Activated CD4-positive, alpha-beta T cell treated with anti-CD3 and anti-CD28 coated beads for 36 hours (primary cell): ENCODE measurements at places on chromosomes 3 and 15. TPM values are rescaled to one million over a fixed set of nuclear protein-coding genes. Genes with fewer than 3 reads are reported as not detected.

DNA sequence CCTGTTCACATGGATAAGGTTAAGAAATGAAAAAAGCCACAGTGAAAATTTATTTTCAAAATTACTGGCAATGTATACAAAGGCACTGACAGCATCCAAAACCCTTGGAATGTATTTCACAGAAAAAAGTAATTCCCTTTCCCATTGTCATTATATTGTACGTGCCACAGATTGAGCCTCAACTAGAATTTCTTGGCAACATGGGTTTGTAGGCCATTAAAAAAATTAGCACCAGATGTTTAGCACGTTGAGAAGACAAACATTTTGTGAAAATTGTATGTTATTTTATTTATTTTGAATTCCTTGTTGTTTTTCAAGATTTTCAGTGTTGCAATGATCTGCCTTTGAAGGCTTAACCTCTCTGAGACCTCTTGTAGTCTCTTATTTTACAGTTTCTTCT is 76.3 kb upstream of the EPHB3 start:
- H3K27ac ChIP-seq: no peak overlapping the region
- no peaks in the 10 kb centered on the region for H3K4me1 ChIP-seq
- no peak overlapping the region for H3K4me3 ChIP-seq

DNA sequence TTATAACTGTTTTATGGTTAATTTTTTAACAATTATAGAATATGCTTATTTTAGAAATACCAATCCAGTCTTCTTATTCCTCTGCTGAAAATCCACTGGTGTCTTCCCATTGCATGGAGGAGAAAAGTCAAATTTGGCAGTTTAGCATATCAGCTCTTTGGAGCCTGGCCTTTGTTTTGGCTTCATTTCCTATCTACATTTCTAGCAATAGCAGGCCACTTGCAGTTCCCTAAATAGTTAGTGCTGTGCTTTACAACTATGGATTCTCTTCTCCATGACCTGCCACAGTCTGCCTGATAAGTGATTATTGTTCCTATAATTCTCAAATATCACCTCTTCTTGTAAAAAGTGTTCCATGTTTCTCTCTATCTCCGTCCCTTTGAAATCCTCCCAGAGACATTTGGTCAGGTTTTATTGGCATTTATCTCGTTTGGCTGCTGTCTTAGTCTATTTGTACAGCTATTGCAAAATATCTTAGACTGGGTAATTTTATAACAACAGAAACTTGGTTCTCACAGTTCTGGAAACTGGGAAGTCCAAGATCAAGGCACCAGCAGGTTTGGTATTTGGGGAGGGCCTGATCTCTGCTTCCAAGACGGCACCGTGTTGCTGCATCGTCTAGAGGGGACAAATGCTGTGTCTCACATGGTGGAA is 8.2 kb upstream of the SEC22A start:
- no peak for DNase-seq
- peaks cover 2% of the 10 kb centered on the region for H3K36me3 ChIP-seq
- H3K27ac ChIP-seq: no peak overlapping the region
- H3K4me1 ChIP-seq: no peaks in the 10 kb centered on the region

- no peaks in the 10 kb centered on the region for H3K36me3 ChIP-seq
- no peaks in the 10 kb centered on the region for H3K4me1 ChIP-seq
- H3K4me3 ChIP-seq: no peak overlapping the region
- no peak overlapping the region for H3K27ac ChIP-seq
- no peak for DNase-seq
- H3K27me3 ChIP-seq: peaks cover 8% of the 10 kb centered on the region
Observed at GRCh38 chr3:69729147-69729919, 9.9 kb upstream of the MITF start.

DNA sequence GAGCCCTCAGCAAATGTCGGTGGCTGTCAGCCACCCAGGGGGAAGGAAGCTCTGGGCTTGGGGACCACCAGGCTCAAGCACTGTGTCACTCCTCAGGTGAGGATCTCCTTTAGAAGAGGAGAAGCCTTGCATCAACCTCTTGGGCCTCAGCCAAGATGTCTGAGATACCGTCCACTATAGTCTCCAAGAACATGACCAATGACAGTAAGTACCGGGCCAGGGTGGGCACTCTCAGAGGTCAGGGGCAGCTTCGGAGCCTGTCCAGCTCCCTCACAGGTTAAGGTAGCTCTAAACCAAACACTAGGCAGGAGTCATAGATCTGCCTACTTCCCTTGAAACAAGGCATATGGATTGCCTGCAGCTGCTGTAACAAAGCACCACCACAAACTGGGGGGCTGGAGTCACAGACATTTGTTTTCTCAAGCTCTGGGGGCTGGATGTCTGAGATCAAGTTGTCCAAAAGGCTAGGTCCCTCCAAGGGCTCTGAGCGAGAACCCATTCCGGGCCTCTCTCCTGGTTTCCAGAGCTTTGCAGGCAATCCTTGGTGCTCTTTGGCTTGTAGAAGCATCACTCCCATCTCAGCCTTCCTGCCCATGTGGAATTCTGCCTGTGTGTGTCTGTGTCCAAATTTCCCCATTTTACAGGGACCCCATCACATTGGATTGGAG is 1.3 kb downstream of the CFAP100 start:
- H3K27me3 ChIP-seq: peaks cover 37% of the 10 kb centered on the region
- H3K36me3 ChIP-seq: no peaks in the 10 kb centered on the region
- H3K27ac ChIP-seq: no peak overlapping the region
- H3K4me1 ChIP-seq: no peaks in the 10 kb centered on the region

GRCh38 chr3:129758306-129758705 is 135.2 kb downstream of the TMCC1 start:
- H3K27me3 ChIP-seq: no peaks in the 10 kb centered on the region
- no peak overlapping the region for H3K4me3 ChIP-seq
- DNase-seq: no peak
- H3K36me3 ChIP-seq: peaks cover 13% of the 10 kb centered on the region
- no peak overlapping the region for H3K27ac ChIP-seq

DNA sequence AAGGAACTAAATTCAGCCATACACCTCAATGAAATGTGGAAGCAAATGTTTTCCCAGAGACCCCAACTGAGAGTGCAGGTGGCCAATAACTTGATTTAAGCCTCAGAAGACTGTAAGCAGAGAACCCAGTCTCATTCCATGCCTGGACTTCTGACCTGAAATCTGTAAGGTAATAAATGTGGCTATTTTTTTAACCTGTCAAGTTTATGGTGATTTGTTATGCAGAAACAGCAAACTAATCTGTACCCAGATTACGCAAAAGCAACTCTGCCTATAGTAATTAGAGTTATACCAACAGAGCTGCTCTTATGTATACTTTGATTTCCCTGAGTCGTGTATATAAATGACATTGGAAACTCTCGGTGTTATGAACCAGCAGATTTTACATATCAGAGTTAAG is 534.0 kb upstream of the NAALADL2 start:
- no peaks in the 10 kb centered on the region for H3K4me1 ChIP-seq
- H3K4me3 ChIP-seq: no peak overlapping the region
- H3K36me3 ChIP-seq: no peaks in the 10 kb centered on the region
- no peak for DNase-seq
- no peaks in the 10 kb centered on the region for H3K27me3 ChIP-seq

The MESP2 gene
- total RNA-seq: 0.14 TPM
